ENCODE measurements at places on chromosomes 6 and 20. TPM values are rescaled to one million over a fixed set of nuclear protein-coding genes. Genes with fewer than 3 reads are reported as not detected.

C20orf204 gene
- 0.12 TPM for total RNA-seq

C6orf15 gene
- not detected for total RNA-seq

ZNF311 gene
- 1.8 TPM for total RNA-seq

BEND6 gene
- total RNA-seq, result 11.7 TPM

SF3B5 gene
- 156 TPM for total RNA-seq

HAO1 gene
- not detected for total RNA-seq

ANGPT4 gene
- under 0.01 TPM for total RNA-seq

Data from pericardium fibroblast (primary cell).